Heart left ventricle (tissue), 16 donors: ENCODE measurements at places on chromosomes 5 and 9. TPM values are rescaled to one million over a fixed set of nuclear protein-coding genes. Genes with fewer than 3 reads are reported as not detected.
A peak's percentile ranks its signal among the peaks of the same experiment; 100 is the strongest.

Gene CARTPT
- total RNA-seq, result not detected

Gene SLC6A7
- total RNA-seq, result not detected

Gene PCDHGA1
- 3.6 TPM for total RNA-seq

Gene IL9
- not detected for total RNA-seq

Gene PRELID2
- total RNA-seq, result 9.1 TPM

DNA sequence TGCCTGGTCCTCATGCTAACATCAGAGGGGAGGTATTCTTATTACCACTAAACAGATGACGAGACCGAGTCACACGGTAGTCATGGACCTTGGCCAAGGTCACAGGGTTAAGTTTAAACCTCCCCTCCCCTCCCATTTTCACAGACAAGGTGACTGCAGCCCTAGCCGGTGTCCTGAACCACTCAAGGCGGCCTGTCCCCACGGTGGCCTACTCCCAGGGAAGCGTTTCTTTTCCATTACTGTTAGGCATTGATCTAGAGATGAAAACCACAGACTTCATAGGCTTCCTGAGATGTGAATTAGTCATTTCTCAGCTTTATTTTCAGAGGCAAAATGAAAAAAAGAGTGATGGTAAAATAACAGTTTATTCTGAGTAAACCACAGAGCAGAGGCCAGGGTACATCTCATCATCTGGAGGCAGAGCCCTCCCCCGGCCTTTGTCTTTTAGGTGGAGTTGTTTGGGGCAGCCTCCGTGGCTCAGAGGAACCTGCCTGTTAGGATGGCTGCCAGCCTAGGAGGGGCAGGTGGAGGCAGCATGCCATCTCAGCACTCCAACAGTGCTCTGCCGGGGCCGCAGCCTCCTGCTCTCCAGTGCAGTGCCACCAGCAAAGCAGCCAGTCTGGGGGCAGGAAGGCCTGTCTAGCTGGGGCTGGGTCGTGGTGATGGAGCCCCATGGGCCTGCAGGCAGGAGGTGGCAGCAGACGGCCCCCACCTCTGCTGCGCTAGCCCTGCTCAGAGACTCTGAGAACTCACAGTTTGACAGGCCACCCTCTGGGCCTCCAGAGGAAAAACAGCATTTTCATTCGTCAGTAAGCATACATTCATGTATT is 71.2 kb downstream of the RAPGEF1 start:
- peak; percentile 49 for DNase-seq

- no peak for DNase-seq
Measured at GRCh38 chr9:4316409-4316808, 16.5 kb upstream of the GLIS3 start.

GRCh38 chr9:109307380-109308240 is 13.2 kb downstream of the EPB41L4B start:
- DNase-seq, result no peak

- no peak for DNase-seq
Measured at GRCh38 chr5:51347704-51348103, 35.5 kb upstream of the ISL1 start.

DNA sequence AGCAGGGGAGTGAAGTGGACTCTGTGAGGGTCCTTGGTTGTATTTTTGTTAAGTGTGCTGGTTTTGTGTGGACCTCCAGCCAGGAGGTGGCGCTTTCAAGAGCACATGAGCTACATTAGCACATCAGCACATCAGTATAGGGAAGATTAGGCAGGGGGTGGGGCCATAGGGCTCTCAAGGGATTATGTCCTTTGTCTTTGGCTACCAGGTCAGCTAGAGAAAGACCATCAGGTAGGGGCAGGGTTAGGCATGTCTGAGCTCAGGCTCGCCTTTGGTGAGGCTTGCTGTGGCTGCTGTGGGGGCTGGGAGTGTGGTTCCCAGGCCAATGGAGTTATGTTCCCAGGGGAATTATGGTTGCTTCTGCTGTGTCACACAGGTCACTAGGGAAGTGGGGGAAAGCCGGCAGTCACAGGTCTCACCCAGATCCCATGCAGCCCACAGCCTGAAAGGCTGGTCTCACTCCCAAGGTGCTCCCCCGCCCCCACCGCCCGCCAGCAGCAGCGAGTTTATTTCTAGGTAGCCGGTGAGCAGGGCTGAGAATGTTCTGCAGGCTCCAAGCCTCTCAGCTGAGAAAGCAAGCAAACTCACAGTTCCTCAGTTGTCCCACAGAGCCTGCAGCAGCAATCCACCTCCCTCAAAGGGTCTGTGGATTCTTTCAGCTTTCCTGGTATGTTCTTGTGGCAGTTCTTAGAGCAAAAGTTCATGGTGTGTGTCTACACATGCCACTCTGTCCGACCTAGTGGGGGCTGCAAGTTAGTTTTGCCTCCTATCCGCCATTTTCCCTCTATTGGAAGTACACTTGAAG is 13.7 kb downstream of the OR1J1 start:
- no peak for DNase-seq

- no peak for DNase-seq
Measured at GRCh38 chr9:92740446-92740961, 24.1 kb downstream of the BICD2 start.

DNA sequence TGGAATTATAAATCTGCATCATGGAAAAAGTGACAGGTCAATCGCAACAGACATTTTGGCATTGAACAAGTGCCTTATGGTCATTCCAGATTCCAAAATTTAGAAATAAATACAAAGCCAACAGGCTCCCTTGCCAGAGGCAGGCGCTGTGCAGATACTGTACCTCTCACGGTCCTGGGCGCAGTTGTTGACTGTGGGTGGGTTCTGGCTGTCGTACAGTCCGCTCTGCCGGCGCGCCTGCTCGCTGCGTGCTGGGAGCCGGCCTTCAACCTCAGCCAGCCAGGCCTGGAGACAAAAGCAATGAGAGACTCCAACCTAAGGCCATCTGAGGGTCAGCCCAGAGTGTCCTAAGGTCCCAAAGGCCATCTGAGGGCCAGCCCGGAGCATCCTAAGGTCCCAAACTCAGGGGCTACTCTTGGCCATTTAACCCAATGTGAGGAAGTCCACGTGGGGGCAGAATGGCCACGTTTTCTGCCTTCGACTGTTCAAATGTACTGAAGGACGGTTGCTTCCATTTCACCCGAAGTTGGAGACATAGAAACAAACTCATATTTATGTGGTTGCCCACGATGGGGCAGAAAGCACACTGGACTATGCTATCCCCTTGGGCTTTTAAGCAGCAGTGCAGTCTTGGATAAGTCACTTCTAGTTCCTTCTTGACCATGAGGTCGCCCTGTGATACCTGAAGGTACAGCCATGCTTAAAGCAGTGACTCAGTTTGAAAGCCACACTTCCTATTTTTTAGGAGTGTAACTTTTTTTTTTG is 65.2 kb downstream of the USP20 start:
- no peak for DNase-seq

GRCh38 chr9:97284798-97285197 is 22.7 kb upstream of the CCDC180 start:
- no peak for DNase-seq

GRCh38 chr5:76180814-76181805 is 97.9 kb downstream of the SV2C start:
- DNase-seq, result no peak

- DNase-seq, result no peak
Measured at GRCh38 chr9:127973169-127974000, 7.4 kb downstream of the EEIG1 start.

- DNase-seq, result no peak
Measured at GRCh38 chr9:14633148-14633547, 60.1 kb downstream of the ZDHHC21 start.
